Fibroblast of upper back skin (primary cell): ENCODE measurements at places on chromosomes 3 and 15.

GRCh38 chr15:47661661-47662180 lies 55.6 kb upstream of the SEMA6D start:
- peak; percentile 19 for DNase-seq

DNA sequence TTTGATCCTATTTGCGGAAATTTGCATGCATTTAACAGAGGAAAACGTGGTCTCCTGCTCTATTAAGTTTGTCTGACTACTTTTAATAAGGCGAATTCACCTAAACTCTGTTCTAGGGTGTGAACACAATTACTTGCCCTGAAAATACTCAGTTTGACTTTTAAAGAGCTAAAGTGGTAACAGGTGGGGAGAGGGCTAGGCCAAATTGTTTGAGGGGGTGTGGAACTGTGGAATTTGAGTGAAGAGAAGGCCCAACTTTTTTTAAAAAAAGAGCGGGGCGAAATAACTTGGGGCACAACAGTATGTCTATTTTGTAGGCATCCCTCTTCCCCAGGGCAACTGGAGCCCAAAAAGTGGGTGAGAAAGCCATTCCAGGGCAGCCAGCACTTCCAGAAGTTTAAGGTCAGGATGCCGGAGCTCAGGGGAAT lies 580 bp upstream of the FXR1 start:
- DNase-seq, result no peak

DNA sequence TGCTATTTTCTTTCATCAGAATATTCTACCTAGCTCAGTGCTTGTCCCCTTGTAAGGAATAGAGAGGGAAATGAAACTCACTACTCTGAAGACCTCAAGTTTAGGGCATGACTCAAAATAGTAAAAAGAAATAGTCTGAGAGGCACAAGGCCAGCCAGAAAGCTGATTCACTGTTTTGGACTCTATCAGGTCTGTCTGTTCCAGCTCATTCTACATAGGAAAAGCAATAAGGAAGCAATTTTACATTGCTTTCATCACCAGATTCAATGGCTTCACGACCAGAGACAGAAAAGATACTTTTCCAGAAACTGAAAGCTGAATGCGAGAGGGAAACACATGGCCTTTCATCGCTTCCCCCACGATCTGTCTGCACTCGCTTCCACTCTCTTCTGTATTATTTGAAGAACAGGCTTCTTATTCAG lies 276.0 kb downstream of the GBE1 start:
- peak; percentile 96 for DNase-seq

DNA sequence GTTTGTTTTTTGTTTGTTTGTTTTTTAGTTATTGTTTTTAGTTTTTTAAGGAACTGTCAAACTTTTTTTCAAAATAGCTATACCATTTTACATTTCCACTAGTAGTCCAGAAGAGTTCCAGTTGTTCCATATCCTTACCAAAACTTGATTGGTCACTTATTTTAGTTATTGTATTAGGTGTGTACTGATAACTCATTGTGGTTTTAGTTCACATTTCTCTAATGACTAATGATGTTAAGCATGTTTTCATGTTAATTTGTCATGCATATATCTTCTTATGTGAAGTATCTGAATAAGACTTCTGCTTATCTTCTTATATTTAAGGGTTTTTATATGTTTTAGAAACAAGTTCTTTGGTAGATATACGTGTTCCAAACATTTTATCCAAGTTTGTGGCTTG lies 89.5 kb downstream of the CD200R1L start:
- no peak for DNase-seq

DNA sequence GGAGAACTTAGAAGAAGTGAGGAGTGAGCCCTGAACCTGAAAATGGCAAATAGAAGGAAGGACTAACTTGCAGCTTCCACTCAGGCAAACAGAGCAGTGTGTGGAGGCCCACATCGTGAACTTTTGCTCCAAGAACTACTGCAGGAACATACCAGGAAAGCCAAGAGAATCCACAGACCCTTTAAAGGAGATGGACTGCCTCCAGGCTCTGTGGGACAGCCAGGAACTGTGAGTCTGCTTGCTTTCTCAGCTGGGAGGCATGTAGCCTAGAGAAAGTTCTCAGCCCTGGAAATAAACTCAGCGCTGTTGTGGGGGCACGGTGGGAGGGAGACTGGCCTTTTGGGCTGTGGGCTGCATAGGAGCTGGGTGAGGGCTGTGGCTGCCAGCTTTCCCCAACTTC lies 93.0 kb downstream of the SNRK start:
- DNase-seq, result peak; percentile 74

- DNase-seq, result no peak
Observed at GRCh38 chr3:116591236-116591635, 118.3 kb upstream of the TUSC7 start.

DNA sequence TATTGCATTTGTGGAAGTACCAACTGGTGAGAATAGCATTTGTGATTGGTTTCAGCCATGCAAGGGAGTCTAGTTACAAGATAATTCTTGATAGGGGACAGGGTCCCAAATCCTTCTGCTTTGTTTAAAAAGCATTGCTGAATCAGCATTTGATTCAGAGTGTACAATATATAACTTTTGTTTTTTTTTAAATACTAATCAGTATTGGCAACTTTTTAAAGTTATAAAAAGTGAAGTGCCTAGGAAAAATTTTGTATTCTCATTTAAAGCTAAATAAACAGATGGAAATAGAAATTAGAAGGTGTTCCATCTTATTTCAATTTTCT lies 75.4 kb upstream of the SLC25A26 start:
- DNase-seq, result no peak
